ENCODE measurements at places on chromosomes 1 and 21.

GRCh38 chr1:248704606-248705005 is 2.0 kb upstream of the OR14I1 start:
- no peak for DNase-seq

GRCh38 chr1:234613128-234613875 is 3.3 kb upstream of the IRF2BP2 start:
- DNase-seq = peak; percentile 61

DNA sequence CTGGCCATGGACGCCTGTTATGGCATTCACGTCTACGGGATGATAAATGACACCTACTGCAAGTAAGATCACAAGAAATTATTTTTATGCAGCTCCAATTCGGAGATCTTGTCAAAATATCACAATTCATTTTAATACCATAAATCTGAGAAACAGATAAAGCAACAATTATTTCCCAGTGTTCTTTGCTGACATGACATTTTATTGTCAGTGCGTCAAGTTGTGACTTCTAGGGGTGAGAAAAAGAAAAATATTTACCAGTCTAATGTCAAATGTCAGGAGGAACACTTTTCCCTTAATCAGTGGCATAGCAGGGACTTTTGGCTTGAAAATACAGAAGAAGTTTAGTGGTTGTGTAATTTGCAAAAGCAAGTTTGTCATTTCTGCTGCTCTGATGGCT is 239.8 kb upstream of the ST6GALNAC5 start:
- no peak for DNase-seq

GRCh38 chr1:163063610-163064009 is 5.6 kb upstream of the RGS4 start:
- no peak for DNase-seq

GRCh38 chr1:95407131-95407885 is 173.3 kb downstream of the RWDD3 start:
- no peak for DNase-seq

GRCh38 chr1:108826081-108826635 is 30.7 kb downstream of the AKNAD1 start:
- no peak for DNase-seq

DNA sequence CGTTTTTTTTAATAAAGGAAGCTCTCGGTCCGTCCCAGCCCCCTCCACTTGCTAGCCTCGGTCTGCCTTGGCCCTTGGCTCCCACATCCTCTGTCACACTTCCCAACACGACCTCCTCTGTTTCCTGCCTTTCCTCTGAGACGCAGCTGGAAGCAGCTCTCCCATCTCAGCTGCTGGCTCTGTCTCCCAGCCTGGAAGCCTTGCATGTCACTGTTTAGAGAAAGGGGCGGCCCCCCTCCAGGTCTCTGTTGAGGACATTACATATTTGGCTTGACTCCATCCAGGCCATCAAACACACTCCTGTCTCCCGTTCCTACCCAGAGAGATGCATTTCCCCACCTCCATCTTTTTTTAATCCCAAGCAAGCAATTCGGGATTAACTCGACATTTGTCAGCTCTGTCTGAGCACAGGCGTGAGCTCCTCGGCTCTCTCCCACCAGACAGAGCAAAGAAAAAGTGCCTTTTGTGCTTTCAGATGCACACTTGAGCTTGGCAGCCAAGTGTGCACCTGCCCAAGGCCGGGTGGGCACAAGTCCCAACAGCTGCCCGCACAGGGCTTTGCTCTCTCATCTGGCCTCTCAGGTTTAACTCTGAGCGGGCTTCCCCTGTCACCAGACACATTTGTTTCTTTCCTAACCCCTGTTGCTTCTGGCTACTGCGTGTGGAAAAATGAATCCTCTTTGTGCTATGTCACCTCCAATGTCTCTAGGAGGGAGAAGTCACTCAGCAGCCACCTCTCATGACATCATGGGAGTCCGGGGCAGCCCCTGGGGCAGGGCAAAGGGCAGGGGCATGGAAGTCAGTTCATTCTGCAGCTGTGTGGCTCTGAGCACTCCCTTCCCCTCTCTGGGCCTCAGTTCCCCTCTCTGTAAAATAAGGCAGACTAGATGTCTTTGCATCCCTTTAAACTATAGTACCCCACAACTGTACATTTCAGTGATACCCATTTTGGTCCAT is 108.3 kb downstream of the KCND3 start:
- peak; percentile 67 for DNase-seq

GRCh38 chr21:39441502-39442475 is 3.8 kb downstream of the LCA5L start:
- DNase-seq = peak; percentile 13

Measured in NCI-H2029 (cell line).